ENCODE measurements at places on chromosomes 2 and 18. TPM values are rescaled to one million over a fixed set of nuclear protein-coding genes. Genes with fewer than 3 reads are reported as not detected.

RGPD4 gene
- polyA plus RNA-seq, result not detected

DNA sequence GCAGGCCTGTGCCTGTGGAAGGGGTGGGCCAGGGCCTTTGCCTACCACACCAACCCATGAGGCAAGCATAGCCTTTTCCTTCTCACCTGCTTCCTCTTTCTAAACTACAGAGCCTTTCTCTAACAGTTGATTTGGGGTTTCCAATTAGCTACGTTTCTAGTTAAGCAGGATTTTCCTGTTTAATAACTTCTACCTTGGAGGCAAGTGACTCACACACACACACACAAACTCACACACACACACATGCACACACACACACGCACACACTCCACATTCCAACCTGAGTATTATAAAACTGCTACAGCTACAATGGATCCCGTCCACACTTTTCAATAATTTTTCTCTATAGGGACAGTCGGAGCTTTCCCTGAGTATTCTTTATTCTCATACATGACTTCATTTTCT, 84.9 kb downstream of the SOX11 start:
- H3K27me3 ChIP-seq, result no peaks in the 10 kb centered on the region
- H3K36me3 ChIP-seq, result no peaks in the 10 kb centered on the region
- no peak overlapping the region for H3K4me3 ChIP-seq
- H3K4me1 ChIP-seq, result no peaks in the 10 kb centered on the region
- no peak overlapping the region for H3K27ac ChIP-seq

IMP4 gene
- polyA plus RNA-seq, result 76.3 TPM

EIF5B gene
- 14.0 TPM for polyA plus RNA-seq

DNA sequence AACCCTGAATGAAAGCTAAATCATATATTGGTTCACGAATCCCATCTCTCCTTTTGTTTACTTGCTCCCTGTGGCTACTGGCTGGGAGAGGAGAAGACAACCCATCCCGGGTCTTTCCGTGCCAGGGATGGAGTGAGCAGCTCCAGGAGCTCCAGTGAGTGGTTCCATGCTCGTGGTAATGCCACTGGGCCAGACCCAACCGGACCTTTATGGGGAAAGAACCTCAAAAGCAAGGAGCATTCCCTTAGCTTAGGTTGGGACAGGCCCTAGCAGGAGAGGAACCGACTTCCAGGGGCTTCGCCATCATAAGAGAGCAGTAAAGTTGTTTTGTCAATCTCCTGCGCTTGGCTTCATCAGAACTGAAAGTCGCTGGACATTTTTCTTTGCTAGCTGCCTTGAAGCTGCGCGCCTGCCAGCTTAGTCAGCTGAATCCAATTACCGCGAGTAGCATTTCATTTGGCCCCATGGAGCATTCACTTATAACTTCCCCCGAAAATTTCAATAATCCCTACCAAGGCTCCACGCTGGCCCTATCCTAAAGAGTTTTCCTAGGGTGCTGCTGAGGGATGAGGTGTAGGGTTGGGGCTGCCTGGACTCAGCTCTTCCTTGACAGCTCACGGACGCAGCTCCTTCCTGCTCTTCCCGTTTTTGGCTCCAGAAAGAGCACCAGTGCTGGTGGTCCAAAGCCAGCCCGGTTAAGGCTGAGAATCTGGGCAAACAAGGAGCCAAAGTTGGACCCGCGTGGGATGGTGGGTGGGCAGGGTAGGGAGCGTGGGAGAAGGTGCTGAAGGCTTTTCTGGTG, 4.9 kb downstream of the HOXD3 start:
- peaks cover 10% of the 10 kb centered on the region for H3K27me3 ChIP-seq
- DNase-seq, result no peak
- no peak overlapping the region for H3K27ac ChIP-seq

DNA sequence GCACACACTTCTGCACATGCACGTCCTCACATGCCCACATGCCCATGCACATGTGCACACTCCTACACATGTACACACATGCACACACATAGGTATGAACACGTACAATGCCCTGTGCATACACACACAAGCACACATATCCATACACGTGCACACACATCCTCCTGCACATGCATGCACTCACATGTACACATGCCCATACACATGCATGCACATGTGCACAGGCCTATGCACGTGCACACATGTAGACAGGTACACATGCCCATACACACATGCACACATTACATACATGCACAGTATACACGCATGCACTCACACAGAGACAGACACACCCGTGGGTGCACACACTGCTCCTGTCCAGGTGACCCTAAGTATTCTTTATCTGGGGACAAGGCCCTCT, 34.3 kb downstream of the GPC1 start:
- no peaks in the 10 kb centered on the region for H3K27me3 ChIP-seq
- no peak overlapping the region for H3K4me3 ChIP-seq
- H3K27ac ChIP-seq, result no peak overlapping the region
- no peaks in the 10 kb centered on the region for H3K4me1 ChIP-seq
- H3K36me3 ChIP-seq, result no peaks in the 10 kb centered on the region
- no peak for DNase-seq

GRCh38 chr2:239600001-239600593, 199.3 kb upstream of the HDAC4 start:
- H3K4me1 ChIP-seq, result peaks cover 21% of the 10 kb centered on the region
- no peaks in the 10 kb centered on the region for H3K27me3 ChIP-seq
- DNase-seq, result no peak
- H3K27ac ChIP-seq, result no peak overlapping the region
- no peak overlapping the region for H3K4me3 ChIP-seq

DNA sequence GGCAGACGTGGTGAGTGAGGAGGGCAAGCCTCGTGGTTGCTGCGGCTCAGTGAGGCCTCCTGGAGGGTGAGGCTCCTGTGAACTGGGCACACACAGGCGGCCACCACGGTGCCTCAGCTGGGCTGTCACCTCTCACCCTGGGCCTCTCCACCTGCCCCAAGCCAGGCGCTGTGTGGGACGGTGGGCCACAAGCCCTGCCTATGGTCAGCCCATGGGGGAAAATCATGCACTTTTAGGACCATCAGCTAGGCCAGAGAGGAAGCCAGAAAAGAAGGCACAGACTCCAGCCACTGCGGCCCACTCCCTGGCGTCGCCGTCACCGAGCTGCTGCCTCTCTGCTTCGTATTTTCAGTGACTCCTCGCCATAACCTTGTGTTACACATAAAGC, 28.5 kb upstream of the HS6ST1 start:
- no peaks in the 10 kb centered on the region for H3K4me1 ChIP-seq
- H3K36me3 ChIP-seq, result no peaks in the 10 kb centered on the region
- H3K27me3 ChIP-seq, result no peaks in the 10 kb centered on the region
- H3K27ac ChIP-seq, result no peak overlapping the region
- H3K4me3 ChIP-seq, result no peak overlapping the region

ADGRF3 gene
- polyA plus RNA-seq, result 0.09 TPM

DNA sequence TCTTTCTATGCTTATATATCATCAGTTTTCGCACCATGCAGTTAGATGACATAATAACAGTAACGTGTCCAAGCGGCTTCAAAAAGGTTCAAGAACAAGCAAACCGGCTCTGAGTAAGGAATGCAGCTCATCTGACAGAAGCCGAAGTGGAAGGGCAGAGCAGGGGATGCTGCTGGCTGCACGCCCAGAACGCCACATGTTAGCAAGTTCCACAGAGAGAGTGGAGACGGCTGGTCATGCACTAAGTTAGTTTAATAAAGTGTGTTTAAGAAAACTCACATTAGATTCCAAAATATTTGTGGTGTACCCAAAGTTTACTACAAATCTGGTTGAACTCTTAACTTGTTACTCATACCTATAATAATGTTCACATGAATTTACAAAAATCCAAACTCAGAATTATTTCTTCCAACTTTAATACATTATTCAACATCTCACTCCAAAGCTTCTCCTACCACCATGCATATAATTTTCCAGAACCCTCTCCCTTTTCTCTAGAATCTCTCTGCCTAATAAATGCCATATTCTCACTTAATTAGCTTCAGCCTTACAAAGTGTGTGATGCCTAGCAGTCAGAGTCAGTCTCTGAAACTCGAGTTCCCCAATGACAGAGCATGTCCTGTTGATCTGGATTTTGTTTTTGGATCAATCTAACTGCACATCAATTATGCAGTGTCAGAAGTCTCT, 170.0 kb downstream of the DNAH7 start:
- H3K4me3 ChIP-seq, result no peak overlapping the region
- H3K4me1 ChIP-seq, result no peaks in the 10 kb centered on the region
- H3K27ac ChIP-seq, result no peak overlapping the region
- H3K27me3 ChIP-seq, result no peaks in the 10 kb centered on the region

DNA sequence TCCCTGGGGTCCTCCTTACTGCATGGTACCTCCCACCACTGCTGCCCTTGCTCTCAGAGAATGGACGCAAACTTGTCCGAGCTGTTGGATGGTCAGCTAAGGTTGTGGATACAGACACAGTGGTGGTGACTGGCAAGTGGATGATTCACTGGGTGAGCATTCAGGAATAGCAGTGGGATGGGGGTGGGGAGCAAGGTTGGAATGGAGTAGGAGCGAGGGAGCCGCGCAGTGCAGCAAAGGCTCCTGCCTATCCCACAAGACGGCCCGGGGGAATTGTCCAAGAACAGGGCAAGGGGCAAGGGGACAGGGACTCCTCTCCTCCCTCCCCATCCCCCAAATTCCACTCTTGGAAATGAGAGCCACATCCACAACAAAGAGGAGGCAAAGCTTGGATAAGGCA, 102.2 kb downstream of the PIEZO2 start:
- no peaks in the 10 kb centered on the region for H3K4me1 ChIP-seq
- no peak for DNase-seq
- no peak overlapping the region for H3K4me3 ChIP-seq
- H3K36me3 ChIP-seq, result no peaks in the 10 kb centered on the region

- no peak for DNase-seq
- H3K27ac ChIP-seq, result no peak overlapping the region
- no peaks in the 10 kb centered on the region for H3K4me1 ChIP-seq
- H3K27me3 ChIP-seq, result no peaks in the 10 kb centered on the region
- no peaks in the 10 kb centered on the region for H3K36me3 ChIP-seq
- H3K4me3 ChIP-seq, result no peak overlapping the region
These were observed 22.9 kb upstream of the LMAN1 start for GRCh38 chr18:59381949-59382348.

DNA sequence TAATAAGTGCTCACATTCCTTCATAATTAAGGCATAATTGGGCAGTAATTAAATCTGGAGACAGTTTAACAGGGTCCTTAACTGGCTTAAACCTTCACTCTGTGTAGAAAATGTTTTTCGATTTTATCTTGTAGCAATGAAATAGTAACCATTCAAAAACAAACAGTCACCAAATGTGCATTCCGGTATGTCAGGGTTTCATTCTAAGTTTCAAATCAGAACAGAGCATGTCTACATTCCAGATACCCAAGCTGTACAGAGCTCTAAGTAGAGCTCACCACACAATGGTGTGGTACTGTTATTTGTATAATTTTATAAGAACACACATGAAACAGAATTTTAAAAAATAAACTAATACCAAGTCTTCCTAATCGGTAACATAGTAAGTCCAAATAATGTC, 52.6 kb downstream of the SMAD2 start:
- no peaks in the 10 kb centered on the region for H3K36me3 ChIP-seq
- H3K4me1 ChIP-seq, result no peaks in the 10 kb centered on the region
- H3K27me3 ChIP-seq, result no peaks in the 10 kb centered on the region
- no peak for DNase-seq
- H3K4me3 ChIP-seq, result no peak overlapping the region

- no peak overlapping the region for H3K4me3 ChIP-seq
- no peak for DNase-seq
- no peaks in the 10 kb centered on the region for H3K36me3 ChIP-seq
- H3K27me3 ChIP-seq, result no peaks in the 10 kb centered on the region
- H3K27ac ChIP-seq, result no peak overlapping the region
These were observed 22.6 kb downstream of the PLEK start for GRCh38 chr2:68387408-68388350.

DNA sequence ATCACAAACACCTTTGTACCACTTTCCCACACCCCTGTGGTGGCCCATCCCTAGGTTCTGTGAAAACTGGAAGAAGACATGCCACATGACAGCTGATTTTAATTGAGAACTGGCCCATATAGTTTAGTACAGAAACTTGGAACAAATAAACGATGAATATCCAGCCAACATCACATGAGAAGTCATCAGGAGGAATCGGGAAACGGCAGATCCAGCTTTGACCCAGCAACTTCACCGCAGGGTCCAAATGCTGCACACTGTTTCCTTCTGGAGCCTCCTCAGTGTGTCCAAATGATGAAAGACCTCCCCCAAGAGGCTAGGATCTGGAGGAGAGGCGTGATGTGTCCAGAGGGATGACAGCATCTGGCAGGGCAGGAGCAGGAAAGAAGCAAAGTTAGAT, 75.5 kb downstream of the COPS8 start:
- H3K27ac ChIP-seq, result no peak overlapping the region
- no peak for DNase-seq
- no peaks in the 10 kb centered on the region for H3K4me1 ChIP-seq
- H3K27me3 ChIP-seq, result no peaks in the 10 kb centered on the region
- H3K36me3 ChIP-seq, result no peaks in the 10 kb centered on the region

DNA sequence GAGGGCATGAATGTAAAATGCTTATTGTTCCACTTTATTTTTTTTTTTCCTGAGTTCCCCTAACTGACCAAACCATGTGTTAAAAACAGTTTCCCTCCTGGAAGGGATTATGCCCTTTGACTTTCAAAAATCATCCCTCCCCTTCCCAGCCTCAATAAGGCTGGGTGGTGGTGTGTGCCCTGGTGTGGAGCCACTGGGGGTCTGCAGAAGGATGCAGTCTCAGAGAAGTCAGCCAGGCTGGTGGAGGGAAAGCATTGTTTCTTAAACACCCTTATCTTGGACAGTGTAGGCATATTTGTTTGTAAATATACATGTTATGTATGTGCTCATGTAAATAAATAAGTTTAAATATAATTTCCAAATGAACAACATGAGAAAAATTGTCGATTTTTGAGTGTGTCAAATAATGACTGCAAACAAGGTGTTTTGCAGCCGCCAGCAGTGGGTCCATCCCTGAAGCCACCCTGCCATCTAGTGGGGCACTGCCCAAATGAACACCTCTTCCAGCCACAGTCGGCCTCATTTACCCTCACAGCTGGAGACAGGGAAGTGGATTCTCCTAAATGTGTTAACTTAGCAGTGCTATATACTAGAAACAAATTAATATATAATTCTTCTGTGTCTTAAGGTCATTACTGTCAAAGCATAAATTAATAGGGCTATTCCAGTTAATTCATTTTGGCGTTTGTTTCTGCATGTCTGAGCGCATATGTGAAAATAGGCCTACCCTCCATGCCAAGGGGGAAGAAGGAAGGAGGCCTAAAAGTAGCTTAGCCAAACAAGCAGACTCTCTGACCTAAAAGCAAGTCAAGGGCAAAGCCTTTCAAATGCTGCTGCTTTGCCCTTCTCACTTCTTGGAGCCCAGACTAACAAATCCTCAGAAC, 209.6 kb upstream of the PIK3C3 start:
- H3K27ac ChIP-seq, result no peak overlapping the region
- no peaks in the 10 kb centered on the region for H3K27me3 ChIP-seq
- H3K4me1 ChIP-seq, result no peaks in the 10 kb centered on the region
- no peak overlapping the region for H3K4me3 ChIP-seq
